ENCODE measurements at places on chromosomes 11 and 22.
A peak's percentile ranks its signal among the peaks of the same experiment; 100 is the strongest.

GRCh38 chr22:23243006-23243573 lies 62.8 kb downstream of the BCR start:
- DNase-seq = no peak

DNA sequence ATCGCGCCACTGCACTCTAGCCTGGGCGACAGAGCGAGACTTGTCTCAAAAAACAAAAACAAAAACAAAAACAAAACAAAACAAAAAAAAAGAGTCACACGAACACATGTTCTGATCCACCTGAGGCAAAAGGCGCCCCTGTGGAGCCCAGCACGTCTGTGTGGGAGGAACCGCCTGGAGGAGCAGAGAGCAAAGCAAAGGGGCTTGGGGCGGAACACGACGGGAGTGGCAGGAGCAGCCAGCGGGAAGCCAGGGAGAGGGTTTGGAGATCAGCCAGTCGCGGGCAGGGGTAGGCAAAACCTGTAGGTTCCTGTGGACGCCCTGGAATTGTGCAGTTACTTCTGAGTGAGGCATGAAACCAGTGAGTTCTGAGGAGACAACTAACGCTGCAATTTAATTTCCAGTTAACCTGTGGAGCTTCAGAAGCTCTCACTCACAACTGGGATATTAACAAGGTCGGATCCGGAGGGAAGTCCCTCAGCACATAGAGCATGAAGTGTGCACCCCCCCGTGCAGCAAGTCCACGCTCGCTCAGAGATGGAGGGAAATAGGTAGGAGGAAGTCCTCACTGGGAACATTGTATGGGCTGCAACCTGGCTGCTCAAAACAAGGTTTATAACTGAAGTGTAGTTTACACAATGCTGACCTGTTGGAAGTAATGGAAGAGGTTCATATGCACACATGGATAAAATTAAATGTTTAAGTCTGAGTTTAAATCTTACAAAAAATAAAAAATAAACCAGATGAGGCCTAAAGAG lies 13.2 kb upstream of the USP18 start:
- DNase-seq = no peak

GRCh38 chr11:116696381-116696941 lies 76.3 kb downstream of the BUD13 start:
- DNase-seq = peak; percentile 1

DNA sequence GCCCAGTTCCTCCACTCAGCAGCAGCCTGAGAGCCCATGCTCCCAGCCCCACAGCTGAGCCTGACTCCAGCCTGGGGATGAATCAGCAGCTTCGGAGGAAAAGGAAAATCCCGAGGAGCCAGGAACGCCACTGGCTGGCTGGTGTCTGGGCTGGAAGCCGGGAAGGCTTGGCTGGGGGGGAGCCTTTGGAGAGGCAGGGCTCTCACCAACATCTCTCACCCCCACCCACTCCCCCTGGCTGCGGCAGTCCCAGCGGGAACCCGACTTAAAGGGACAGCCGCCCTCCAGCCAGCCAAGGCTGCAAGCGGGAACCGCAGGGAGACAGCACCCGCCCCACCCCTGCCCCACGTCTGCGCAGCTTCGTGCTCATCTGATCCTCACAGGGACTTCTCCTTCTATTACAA lies 28.4 kb downstream of the KIAA0930 start:
- DNase-seq = peak; percentile 80

DNA sequence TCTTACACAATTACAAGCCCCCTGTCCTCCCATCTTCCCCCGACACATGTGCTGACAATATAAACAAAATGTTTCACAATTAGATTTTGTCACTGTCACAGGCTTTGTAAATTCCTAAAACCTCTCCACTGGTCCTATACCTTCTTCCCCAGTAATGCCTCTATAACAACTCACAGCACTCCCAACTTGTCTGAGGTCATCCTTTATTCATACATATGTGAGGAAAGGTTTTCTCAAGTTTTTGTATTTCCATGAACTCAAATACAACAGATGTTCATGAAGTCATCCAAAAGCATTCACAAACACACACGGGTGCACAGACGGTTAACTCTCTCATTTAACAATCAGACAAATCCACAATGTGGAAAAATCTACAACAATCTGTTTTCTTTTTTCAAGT lies 1.9 kb downstream of the OR52H1 start:
- DNase-seq = no peak

- DNase-seq = no peak
Observed at GRCh38 chr11:83006877-83007330, 64.8 kb downstream of the RAB30 start.

- no peak for DNase-seq
Observed at GRCh38 chr11:365831-366230, 3.5 kb upstream of the B4GALNT4 start.

- no peak for DNase-seq
Observed at GRCh38 chr22:49582678-49583077, 245.0 kb downstream of the BRD1 start.

- DNase-seq = no peak
Observed at GRCh38 chr11:62604460-62605120, 2.9 kb upstream of the MTA2 start.

DNA sequence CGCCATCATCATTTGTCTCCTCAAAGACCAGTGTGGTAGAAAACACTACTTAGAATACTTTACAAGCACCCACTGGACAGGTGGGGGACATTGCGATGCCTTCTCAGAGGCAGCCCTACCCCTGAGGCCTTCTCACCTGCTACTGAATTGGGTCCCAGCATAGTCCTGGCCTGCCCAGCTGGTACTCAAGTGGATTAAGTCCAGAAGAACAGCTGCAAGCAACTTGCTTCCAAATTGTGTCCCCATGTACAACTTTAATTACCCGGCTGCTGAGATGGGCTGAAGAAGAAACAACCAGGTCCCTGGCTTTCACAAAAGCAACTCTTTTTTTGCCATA lies 12.3 kb downstream of the ABTB2 start:
- no peak for DNase-seq

Measured in GM04503 (cell line).